ENCODE measurements at places on chromosomes 2 and 18. TPM values are rescaled to one million over a fixed set of nuclear protein-coding genes. Genes with fewer than 3 reads are reported as not detected.

GRCh38 chr2:46828491-46829230 lies 86.9 kb downstream of the MCFD2 start:
- no peak for DNase-seq

- DNase-seq, result no peak
Measured at GRCh38 chr2:10123281-10123680, 742 bp downstream of the RRM2 start.

- no peak for DNase-seq
Measured at GRCh38 chr18:33579349-33580215, 1.6 kb downstream of the ASXL3 start.

- DNase-seq, result no peak
Measured at GRCh38 chr2:47708801-47709499, 74.0 kb upstream of the MSH6 start.

DNA sequence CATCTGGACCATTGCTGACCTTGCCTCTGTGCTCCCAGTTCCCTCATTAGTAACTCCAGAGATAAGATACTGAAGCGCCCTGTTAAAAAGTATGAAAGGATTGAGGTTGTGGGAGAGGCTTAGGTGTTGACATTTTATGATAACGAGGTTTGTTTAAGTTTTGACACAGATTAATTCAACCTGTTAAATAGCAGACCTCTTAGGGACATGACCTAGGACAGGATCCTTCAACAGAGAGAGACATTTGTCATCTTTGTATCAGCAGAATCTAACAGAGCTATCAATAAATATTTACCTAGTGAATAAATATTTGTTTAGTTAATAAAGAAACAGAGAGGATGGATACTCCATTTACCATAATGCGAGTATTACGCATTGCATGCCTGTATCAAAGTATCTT lies 99.5 kb downstream of the DCC start:
- no peak for DNase-seq

- no peak for DNase-seq
Measured at GRCh38 chr18:9642799-9643462, 28.6 kb upstream of the PPP4R1 start.

- no peak for DNase-seq
Measured at GRCh38 chr2:106137731-106138521, 56.2 kb downstream of the UXS1 start.

DNA sequence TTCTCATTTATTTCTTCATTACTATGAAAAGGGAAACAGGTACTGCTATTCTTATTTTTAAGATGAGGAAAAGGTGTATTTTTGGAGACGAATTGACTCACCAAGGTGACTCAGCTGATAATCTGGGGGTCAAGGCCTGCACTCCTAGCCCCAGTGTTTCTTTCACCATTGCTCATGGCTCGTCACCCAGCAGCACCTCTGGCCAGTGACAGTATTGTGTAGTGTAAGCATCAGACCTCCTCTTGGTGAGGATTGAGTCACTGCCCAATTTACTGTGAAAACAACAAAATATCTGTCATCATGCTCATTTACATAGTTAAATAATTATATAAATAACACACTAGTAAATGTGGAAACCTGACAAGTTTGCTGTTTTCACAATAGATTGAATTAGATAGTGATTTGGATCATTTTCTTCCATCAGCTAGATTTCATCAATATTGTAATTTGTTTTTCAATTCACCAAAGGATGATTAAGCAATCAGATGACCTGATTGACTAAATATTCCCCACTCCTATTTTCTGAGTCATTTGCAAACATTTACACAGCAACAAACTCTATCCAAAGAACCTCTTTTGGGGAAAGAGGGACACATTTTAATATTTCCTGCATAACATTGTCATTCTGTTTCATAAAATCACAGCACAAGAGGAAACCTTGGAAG lies 492.8 kb upstream of the RAB12 start:
- DNase-seq, result no peak

GRCh38 chr18:335733-336132 lies 67.9 kb upstream of the THOC1 start:
- no peak for DNase-seq

DNA sequence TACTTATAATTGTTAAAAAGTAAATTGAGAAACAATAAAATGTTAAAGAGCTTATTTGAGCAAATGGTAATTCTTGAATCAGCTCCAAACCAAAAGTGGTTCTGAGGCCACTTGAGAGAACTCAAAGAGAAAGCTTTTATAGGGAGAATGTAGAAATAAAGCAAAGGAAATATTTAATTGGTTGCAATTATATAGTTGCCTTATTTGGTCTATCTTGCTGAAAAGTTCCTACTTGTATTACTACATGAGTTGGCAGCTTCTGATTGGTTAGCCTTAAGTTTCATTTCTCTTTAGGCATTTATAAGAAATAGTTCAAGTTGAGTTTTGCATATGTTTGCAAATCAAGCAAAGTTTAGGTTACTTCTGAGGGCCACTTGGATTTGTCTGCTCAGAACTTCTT lies 38.1 kb downstream of the SCN2A start:
- DNase-seq, result no peak

- DNase-seq, result peak; percentile 39
Measured at GRCh38 chr2:69642709-69643601, 584 bp downstream of the AAK1 start.

- no peak for DNase-seq
Measured at GRCh38 chr2:237883951-237884446, 24.6 kb downstream of the RAMP1 start.

DNA sequence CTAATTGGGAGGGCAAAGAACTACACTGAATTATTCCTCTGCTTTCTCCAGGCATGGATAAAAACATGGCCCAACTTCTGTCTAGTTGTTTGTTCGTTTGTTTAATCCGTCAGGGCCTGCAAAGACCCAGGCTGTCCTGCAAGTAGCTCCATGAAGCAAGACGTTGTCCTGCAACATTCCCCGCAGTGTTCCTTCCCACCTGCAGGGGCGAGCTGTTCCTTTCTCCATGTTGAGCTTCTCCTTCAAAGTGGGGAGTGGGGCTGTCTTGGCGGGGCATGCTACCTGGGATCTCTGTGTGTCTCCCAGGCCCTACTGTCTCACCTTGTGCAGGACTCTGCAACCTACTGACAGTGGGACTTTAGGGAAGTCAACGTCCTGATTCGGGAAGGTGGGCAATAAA lies 264.0 kb upstream of the SMIM21 start:
- DNase-seq, result no peak

GRCh38 chr2:159872353-159872752 lies 74.3 kb upstream of the CD302 start:
- DNase-seq, result no peak

DNA sequence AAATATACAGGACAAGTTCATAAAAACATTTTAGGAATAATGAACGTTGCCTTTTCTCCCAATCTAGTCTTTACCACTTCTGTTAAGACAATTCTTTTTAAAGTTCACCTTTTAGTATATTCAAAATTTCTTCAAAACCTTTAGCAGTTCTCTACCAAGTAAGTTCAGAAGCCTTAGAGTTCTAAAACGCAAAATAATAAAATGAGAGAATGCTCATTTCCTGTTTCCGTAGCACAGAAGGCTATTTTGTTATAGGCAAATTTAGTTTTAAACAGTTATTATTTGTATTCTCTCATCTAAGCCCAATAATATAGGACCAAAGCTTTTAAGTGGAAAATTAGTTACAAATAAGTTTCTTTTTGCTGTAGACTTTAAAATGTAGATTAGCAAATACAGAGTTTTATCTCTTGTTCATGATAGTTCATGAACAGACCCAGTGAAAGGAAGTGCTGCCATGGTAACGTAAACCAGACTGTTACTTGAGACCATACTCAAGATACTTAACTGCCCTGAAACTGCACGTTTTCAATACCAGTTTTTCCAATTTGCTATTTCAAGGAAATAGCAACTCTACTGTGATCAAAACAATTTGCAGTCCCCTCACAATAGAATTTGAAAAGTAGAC lies 173.1 kb upstream of the STON1 start:
- peak; percentile 9 for DNase-seq

- no peak for DNase-seq
Measured at GRCh38 chr2:10781746-10782145, 30.8 kb downstream of the PDIA6 start.

- no peak for DNase-seq
Measured at GRCh38 chr2:207088276-207088675, 77.5 kb downstream of the KLF7 start.

GRCh38 chr2:237154884-237155851 lies 69.5 kb downstream of the COPS8 start:
- DNase-seq, result no peak

DNA sequence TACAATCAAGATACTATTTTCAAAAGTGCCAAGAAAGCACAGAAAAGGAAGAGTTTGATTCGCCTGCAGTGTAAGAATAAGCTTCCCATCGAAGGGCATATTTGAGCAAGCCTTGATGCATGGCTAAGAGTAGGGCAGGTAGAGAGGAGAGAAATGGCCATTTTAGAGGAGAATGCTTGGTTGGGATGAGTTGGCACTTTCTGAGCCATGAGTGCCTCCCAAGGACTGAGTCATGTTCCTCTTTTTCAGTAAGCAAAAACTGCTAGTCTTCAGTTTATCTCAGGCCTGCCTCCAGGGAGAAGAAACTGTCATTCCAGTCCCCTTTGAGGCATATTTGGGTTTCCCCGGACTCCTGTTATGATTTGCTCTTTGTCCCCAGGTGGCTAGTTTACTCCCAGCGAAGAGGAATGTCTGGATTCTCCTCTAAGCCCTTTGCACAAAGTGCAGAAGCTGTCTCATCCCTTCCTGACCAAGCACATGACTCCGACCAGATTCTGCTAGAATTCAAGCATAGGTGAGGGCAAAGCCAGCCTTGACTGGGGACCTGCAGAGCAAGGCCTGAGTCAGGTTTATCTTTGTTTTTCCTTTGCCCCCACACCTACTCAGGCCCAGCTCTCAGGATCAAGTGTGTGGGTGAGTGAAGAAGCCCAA lies 115.2 kb downstream of the TTC32 start:
- DNase-seq, result no peak

DNA sequence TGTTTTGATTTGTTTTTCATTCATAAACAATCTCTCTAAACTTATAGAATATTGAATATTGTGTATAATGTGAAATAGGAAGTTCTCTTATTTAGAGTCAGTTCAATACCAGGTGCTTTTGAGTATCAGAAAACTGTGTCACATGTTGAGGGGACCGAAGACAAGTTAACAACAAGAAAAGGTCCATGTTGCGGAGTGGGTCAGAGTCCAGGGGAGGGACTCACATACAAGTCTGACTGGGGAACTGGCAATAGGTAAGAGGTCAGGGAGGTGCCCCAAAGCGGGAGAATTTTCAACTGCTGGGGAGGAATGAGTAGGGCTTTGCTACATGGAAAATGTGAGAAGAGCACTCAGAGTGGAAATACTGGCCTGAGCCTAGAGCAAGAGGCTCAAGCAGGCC lies 19.8 kb upstream of the BCL11A start:
- DNase-seq, result no peak

- no peak for DNase-seq
Measured at GRCh38 chr2:176643646-176644045, 374.4 kb downstream of the MTX2 start.

GRCh38 chr2:102250278-102250821 lies 61.0 kb upstream of the IL1RL1 start:
- DNase-seq, result no peak

DNA sequence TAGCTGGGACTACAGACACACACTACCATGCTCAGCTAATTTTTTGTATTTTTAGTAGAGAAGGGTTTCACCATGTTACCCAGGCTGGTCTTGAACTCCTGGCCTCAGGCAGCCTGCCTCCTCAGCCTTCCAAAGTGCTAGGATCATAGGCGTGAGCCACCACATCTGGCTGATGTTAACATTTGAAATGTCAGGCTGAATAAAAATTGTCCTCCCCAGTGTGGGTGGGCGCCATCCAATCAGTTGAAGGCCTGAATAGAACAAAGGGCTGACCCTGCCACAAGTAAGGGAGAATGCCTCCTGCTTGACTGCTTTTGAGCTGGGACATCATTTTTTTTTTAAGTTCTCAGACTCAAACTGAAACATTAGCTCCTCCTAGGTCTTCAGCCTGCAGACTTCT lies 21.0 kb upstream of the RHOB start:
- no peak for DNase-seq

- DNase-seq, result no peak
Measured at GRCh38 chr2:67790622-67791021, 272.2 kb downstream of the C1D start.

DNA sequence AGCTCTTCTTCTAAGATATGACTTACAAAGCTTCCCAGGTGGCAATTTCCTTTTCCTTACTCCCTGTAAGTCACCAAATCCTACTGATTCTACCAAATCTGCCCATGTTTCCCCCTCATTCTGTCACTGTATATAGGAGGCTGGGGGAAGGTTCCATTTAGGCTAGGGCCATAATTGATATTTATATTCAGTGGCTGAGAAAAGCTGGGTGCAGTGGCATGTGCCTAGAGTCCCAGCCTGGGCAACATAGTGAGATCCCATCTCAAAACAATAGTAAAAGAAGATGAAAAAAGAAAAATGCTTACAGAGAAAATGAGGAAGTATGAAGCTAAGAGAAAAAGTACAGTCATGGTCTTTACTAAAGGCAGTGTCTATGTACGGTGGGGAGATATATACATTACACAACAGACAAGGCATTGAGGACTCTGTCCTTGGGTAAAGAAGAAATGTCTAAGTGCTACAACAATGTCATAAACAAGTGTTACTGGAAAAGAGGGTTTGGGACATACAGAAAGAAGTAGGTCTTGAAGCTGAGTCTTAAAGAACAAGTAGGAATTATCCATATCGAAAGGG lies 4.8 kb downstream of the CWC22 start:
- no peak for DNase-seq

DNA sequence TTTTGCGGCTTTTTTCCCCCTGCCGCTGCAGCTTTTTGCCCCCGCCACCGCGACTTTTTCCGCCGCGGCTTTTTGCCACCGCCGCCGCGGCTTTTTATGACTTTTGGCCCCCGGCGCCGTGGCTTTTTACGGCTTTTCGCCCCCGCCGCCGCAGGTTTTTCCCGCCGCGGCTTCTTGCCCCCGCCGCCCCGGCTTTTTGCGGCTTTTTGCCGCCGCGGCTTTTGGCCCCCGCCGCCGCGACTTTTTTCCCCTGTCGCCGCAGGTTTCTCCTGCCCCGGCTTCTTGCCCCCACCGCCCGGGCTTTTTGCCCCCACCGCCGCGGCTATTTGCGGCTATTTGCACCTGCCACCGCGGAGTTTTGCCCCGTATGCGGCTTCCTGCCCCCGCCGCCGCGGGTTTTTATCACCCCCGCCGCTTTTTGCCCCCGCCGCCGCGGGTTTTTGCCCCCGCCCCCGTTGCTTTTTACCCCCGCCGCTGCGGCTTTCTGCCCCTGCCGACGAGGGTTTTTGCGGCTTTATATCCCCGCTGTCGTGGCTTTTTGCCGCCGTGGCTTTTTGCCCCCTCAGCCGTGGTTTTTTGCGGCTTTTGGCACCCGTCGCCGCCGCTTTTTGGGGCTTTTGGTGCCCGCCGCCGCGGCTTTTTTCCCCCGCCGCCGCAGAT lies 2750.9 kb downstream of the RPIA start:
- no peak for DNase-seq

CIDEA gene
- total RNA-seq, result not detected

LHCGR gene
- not detected for total RNA-seq

TSPYL6 gene
- total RNA-seq, result not detected

CYP27C1 gene
- not detected for total RNA-seq

TMEM169 gene
- total RNA-seq, result 0.93 TPM

PIEZO2 gene
- not detected for total RNA-seq

CCT7 gene
- 648 TPM for total RNA-seq
